Epithelial cell of prostate (primary cell): ENCODE measurements at places on chromosomes 4 and X.

- DNase-seq: no peak
Observed at GRCh38 chr4:54066088-54066415, 1.6 kb upstream of the CHIC2 start.

DNA sequence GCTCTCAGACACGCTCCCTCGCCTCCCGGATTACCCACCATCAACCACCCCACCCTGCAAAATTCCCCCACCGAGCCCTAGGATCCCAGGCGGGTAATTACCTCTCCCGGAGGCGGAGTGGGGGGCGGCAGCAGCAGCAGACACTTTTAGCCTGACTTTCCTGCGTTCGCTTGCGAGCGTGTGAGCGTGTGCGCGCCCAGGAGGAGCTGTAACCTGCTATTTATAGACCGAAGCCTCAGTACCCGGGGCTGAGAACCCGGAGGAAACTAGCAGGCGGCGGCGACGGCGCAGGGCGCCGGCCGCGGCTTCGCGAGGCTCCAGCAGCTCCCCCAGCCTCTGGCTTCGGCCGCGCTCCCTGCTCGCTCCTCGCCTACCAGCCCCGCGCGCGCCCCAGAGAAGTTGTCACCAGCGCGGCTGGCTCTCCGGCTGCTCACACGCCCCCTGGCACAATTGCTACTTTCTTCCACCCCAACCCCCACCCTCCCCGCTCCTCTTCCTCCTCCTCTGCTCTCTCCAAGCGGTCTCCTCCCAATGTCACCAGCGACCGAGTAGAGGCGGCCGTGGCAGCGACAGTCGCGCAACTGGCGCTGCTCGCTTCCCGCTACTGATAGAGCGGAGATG is at the start of gene INPP4B:
Gene INPP4B, minus strand, starts transcription at position 194 of the 621 bp plus-strand sequence.
- no peak for DNase-seq

DNA sequence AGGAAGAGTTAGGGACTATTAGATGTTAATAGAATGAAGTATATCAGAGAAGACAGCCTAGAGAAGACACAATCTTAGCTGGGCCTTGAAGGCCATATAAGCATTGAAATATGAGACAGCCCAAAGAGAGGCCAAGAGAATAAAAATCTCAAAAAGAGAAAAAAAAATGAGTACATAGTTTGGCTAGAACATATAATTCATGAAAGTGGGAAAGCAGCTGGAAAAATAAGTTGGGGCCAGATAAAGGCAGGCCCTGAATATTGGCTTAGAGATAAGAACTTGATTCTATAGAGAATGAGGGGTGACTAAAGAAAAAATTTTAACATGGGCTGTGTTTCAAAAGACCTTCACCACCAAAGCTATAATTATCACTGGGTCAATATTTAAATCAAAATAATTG is 7.4 kb upstream of the UTP3 start:
- no peak for DNase-seq

DNA sequence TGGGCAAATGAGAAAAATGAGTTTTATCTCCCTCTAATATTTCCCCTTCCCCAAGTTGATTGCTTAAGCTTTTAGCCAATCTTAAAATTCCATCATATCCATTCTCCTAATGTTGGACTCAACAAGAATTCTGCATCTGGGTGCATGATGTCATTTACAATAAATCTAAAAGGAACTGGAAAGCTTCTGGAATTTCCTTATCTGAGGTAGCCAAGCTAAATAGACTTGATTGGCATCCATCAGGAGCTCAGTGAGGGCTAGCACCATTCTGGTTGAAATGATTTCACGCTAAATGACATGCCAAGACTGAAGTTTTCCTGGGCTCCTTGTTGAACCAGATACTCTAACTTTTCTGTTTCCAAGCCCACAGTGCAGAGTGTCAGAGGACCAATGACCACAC is 110.3 kb upstream of the SCML1 start:
- DNase-seq: no peak

DNA sequence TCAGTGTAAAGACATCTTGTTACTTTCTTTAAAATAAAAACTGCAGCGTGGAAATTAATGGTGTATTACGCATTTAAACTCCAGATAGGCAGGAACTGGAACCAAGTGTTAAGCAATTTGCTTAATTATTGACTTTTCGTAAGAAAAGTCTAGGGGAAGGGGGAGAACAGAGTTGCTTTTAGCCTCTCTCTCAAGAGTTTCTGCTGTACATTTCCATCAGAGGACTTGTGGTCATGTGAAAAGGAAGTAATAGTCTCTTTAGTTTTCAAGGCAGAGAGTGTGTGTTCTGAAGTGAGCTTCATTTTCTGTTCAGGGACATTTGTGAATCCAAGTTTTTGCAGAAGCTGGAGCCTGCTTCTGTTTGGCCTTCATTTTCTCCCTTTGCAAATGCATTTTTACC is 127.2 kb downstream of the UBE2K start:
- DNase-seq: no peak

DNA sequence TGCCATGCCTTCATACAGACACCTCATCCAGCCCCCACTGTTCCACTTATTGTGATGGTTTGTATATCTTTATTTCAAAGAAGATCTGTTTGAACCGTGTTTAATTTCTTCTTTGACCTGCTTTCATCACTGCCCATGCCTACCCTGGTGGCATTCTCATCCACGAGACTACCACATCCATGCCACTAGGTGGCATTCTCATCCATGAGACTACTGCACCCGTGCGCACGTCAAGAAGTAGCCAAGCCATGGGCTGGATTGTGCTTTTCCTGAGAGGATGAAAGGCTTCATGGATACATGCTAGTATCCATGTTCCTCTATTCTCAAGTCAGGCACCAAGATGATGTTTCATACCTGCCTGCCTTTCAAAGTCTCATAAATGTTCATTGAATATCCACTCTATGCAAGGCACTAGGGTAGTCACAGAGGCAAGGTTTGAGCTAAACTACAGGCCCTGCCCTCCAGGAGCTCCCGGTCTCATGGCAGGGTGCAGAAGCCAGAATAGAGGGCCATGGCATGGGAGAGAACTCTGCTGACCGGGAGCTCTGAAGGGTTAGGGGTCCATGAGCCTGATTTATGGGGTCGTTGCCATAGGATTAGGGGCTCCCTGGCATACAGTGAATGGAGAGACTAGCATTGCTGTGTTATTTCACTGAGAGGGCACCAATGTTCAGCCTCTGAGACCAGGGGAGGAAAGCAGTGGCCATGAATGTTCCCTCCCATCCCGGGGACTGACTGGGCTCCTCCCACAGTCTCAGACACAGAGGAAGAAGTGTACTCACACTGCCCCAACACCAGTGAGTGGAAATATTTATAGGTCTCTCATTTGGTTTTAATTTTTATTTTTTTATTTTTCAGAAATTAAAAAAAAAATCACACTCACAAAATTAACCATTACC is 24.8 kb upstream of the EOLA2 start:
- DNase-seq: no peak

- DNase-seq: no peak
Observed at GRCh38 chr4:25844961-25845712, 17.7 kb downstream of the SEL1L3 start.

GRCh38 chr4:169210504-169211118 is 60.1 kb downstream of the SH3RF1 start:
- no peak for DNase-seq

- DNase-seq: peak; percentile 1
Observed at GRCh38 chr4:17511950-17512795, at the start of gene QDPR. TSS of gene QDPR (minus strand) at chr4:17512090. CDS start at chr4:17512054, 36 bp downstream.

DNA sequence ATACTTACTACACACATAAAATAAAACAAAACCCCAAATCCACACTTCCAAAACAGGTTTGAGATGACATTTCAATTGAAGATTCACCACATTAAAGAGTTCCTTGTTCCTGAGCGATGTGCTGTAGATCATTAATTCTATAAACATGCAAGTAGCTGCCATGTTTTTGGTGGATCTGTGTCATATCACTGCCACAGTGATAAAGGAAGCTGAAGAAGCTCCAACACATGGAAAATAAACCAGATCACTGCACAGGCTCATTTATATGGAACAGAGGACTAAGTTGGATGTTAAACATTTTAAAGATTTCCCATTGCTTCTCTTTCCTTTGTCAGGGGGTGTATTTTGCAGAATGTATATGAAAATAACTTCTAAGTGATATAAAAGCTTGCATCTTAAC is 2.8 kb upstream of the RBM46 start:
- no peak for DNase-seq

GRCh38 chrX:14673764-14674163 is 144.4 kb downstream of the GLRA2 start:
- DNase-seq: peak; percentile 65

GRCh38 chr4:26993539-26993938 is 132.9 kb downstream of the STIM2 start:
- no peak for DNase-seq

GRCh38 chrX:55839485-55839884 is 121.9 kb downstream of the RRAGB start:
- DNase-seq: no peak

DNA sequence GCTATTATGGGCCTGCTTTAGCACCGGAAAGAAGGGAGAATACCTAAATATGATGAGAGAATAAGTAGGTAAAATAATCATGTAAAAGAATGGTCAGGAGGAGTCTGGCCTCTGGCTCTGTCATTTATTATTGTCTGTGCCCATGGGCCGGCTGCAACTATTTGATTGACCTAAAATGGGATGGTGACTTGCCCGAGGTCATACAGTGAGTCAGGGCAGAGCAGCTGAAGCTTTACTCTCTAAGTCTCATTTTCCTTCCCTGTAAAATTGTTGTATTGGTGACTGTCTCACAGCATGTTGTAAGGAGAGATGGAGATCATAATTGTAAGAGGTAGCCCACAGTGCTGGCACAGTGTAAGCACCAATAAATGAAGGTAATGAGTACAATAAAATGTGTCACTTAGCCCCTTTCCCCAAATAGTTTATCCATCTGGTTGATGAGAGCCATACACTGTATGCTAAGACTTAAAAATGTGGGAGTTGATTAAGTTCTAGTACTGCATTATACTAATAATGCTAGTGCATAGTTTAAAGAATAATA is 39.6 kb downstream of the RUFY3 start:
- no peak for DNase-seq

GRCh38 chr4:158302076-158302866 is 92.0 kb downstream of the TMEM144 start:
- DNase-seq: peak; percentile 43

- no peak for DNase-seq
Observed at GRCh38 chr4:53647547-53647946, 56.3 kb upstream of the LNX1 start.

GRCh38 chr4:142824368-142824767 is 21.7 kb downstream of the INPP4B start:
- DNase-seq: no peak
